ENCODE measurements at places on chromosomes 7 and 10. TPM values are rescaled to one million over a fixed set of nuclear protein-coding genes. Genes with fewer than 3 reads are reported as not detected.
A peak's percentile ranks its signal among the peaks of the same experiment; 100 is the strongest.

Gene ARHGAP19
- total RNA-seq = 6.3 TPM

Gene ZNF488
- not detected for total RNA-seq

Gene ELN
- total RNA-seq = 126 TPM

Gene HOXA1
- 0.15 TPM for total RNA-seq

DNA sequence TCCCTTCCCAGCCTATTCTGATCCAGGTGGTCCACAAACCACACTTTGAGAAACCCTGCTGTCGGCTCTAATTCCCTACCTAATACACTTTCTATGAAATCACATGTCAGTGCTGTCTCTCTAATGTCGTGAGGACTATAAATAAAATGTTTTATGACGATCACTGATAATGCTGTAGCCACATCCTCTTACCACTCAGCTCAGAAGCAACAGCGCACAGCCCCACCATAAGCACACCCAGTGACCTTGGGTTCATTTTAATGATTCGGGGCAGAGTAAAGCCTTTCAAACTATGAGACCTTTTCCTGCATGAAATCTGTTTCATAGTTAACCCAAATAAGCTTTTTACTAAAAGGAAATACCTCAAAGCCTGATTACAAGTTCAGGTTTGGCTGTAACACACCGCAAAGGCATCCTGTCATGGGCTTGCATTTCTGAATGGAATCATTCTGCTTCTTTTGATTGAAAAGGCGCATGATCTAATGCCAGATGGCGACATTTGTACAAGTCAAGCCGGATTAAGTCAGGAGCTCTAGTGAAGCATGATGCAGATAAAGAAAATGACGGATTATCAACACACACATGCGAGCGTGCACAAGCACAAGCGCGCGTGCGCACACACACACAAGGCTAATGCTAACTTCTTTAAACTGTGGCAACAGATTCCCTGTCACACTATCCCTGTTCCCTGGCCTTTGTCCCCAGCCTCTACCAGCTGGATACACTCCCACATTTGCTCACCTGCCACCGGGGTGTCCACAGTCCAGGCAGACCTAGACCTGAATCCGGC is 180.5 kb upstream of the PDE1C start:
- peak; percentile 53 for DNase-seq

- DNase-seq = no peak
These were observed 37.5 kb downstream of the CASD1 start for GRCh38 chr7:94547126-94547525.

DNA sequence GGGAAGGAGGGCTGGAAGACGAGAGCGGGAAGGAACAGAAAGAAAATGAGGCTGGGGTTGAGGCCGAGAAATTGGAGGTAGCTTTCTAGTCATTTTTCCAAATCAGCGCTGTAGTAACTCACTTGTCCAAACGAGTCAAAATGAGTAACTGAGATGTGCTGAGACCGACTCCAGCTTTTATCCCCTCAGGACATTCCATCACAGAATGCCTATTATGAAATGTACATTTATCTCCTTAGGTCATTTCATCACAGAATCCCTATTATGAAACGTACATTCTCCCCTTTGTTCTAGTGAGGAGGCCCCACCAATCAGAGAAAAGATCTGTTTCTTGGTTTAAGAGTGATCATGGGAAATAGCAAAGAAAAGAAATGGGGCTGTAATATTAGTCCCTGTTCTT is 55.7 kb upstream of the AMPH start:
- no peak for DNase-seq

- no peak for DNase-seq
These were observed 484.0 kb upstream of the FZD8 start for GRCh38 chr10:36126076-36126475.

DNA sequence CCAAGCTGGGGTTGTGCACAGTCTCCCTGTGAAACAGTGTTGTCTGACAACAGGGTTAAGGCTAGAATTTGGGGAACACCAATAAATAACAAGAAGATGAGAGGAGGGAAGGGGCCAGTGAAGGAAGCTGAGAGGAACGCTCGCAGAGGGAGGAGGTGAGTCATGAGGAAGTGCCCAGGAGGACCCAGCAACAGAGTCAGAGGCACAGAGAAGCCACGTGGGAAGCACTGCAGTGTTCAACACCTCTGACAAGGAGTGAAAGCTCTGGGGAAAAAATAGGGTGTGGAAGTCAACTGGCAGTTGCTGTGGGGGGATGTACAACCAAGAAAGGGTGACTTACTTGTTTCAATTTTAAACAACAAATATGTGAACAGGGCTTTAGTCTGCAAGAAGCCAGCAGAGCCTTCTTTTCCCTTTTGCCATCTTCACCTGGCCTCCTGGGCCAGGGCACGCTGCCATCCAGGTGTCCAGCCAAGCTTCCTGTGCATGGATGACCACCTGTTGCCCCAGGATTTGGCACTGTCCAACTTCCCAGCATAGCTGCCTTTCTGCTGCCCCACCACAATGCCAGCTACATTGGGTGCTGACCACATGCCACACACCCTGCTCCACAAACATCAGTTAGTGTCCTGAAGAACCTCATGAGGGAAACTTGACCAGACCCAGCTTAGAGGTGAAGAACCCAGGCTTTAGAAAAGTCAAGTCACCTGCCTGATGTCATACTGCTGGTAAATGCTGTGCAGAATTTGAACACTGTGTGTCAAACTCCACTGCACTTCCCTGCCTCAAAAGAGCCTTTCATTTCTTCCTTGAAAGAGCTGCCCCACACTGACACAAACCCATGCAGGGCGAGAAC is 69.6 kb downstream of the ATXN7L1 start:
- no peak for DNase-seq

DNA sequence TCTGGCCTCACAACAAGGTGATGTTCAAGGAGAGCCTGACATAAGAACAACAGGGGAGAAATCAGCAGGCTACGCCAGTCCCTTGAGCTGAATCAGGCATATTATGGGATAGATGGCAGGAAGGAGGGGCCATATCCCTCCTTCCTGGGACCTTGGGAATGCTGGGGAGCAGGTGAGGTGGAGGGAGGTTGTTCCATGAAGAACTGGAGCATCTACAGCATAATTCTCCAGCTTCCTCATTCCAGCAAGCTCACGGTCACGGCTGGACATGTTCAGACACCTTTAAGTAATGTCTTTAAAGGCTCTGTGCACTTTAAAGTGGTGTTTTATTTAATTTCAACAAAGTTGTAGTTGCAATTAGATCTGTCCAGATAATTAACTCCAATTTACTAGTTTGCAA is 780.5 kb downstream of the TYW1 start:
- DNase-seq = no peak

- DNase-seq = no peak
These were observed 79.3 kb upstream of the TNS3 start for GRCh38 chr7:47661051-47661714.

DNA sequence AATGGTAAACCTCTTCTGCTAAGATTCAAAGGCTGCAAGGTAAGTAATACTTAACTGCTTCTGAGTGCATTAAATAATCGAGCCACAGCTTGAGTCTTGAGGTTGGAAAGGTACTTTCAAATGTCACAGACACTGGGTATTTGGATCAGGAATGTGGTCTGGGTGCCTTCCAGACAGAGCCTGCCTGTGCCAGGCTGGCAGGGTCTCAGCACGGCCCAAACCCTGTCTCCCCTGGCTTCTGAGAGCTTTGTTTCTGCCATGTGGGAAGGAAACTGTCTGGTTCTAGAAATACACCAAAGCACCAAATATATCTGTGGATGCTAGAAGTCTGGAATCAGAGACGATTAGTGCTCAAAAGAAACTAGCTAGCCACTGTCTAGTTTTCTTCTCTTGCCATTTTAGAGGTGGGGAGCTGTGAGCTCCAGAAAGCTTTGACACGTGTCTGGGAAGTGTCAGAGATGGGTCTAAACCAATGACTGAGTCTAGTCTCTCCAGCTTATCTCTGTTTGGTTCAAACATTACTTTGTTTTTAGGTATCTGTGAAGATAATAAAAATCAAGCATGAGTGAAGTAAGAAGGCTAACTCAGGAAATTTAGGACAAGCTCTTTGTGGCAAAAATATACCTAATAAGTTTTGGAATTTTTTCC is 162.8 kb downstream of the CYP26A1 start:
- DNase-seq = no peak

DNA sequence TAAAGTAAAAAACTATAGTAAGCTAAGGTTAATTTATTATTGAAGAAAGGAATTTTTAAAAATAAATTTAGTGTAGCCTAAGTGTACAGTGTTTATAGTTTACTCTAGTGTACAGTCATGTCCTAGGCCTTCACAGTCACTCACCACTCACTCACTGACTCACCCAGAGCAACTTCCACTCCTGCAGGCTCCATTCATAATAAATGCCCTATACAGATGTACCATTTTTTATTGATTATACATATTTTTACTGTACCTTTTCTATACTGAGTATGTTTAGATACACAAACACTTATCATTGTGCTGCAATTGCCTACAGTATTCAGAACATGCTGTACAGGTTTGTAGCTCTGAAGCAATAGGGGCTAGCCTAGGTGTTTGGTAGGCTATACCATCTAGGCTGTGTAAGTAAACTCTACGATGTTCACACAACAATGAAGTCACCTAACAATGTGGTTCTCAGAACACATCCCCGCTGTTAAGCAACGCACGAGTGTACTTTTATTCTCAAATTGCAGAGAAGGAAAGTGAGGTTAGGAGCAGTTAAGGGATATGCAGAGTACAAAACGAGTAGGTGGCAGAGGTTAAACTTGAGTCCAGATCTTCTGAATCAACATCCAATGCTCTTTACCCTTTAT is 38.9 kb upstream of the PLCE1 start:
- DNase-seq = no peak

- DNase-seq = no peak
These were observed 353.9 kb downstream of the HPSE2 start for GRCh38 chr10:98881789-98882188.

DNA sequence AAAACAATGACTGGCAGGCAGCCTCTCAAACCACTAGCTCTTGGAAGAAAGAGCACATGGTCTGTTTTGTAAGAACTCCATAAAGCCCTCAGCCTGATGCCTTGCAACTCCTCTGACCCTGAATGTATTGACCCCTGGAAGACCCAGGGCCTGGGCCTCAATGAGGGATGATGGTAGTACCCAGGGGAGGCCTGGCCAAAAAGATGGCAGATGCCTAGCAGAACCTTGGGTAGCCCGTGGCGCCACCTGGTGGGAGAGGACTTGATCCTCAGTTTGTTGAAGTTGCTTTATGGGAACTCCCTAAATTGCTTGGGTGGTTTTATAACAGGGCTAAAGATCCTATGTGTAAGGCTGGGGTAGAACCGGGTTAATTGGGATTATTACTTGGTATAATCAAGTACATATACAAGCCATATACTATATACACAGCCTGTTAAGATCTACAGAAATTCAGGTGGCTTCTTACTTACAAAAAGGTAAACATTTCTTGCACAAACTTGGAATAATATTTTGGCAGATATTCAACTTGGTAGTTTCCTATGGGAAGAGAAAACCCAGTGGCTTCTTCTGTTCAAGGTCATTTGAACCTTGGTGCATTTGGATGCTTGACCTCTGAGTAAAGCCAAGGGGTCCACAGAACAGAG is 95.8 kb upstream of the CACUL1 start:
- peak; percentile 85 for DNase-seq
